ENCODE measurements at places on chromosomes 6 and 20.

DNA sequence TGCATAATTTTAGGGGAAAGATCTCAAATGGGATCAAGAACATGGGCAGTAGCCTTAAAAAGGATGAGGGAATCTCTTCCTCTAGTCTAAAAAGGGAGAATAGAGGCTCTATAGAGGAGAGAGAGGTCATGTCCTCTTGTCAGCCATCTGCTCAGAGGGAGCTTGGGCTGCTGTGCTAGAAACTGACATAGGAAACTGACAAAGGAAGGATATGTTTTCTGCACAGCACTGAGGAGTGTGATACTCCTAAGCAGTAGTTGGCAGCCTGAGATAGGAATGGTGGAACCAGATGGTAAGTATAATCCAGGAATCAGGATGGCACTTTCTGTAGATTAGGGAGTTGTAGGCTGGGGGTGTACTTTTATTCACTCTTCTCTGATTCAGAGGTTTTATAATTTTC is 59.2 kb downstream of the PTPRA start:
- DNase-seq, result peak; percentile 48

DNA sequence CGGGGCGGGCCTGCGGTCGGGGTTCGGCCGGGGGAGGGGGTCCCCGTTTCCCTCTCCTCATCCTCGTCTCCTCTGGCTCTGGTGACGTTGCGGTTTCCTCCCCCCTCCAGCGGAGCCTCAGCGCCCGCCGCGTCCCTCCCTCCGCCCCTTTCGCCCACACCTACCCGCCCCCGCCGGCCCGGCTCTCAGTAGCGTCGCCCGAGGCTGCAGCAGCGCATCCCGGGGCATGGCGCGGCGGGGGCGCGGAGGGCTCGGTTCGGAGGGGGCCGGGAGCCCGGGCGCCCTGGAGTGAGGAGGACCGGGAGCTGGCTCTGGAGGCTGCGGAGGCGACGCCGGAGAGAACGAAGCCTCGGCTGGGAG is at the start of gene DSE:
Gene DSE, plus strand, starts transcription at position 188 of the 360 bp plus-strand sequence. CDS start 28,304 bp downstream, outside the sequence.
- no peak for DNase-seq

GRCh38 chr6:51901766-51902764 is 185.3 kb downstream of the PKHD1 start:
- DNase-seq, result no peak

DNA sequence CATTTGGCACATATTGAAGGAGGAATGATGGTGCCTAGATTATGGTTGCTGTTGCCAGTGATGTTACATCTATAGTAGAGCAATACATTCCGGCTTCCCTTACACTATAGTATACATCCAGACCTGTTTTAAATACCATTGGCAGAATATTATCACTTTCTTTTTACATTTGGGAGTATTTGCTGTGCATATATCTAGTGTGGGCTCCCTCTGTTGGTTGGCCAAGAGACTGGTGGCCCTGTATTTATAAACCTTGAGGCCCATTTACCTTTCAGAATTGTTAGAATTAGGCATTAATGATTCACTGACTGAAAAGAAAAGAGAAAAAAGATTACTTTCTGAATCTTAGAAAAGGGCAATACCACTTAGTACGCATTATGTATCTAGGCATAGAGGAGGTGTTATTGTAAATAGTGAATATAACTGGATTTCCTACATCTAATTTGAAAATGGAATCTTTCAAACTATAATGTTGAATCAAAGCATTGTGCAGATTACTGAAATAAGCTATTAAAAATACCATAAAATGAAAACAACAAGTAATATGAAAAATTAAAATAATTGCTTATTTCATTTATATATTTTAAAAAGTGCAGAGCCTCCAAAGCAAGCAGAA is 628.8 kb upstream of the MAN1A1 start:
- DNase-seq, result no peak

DNA sequence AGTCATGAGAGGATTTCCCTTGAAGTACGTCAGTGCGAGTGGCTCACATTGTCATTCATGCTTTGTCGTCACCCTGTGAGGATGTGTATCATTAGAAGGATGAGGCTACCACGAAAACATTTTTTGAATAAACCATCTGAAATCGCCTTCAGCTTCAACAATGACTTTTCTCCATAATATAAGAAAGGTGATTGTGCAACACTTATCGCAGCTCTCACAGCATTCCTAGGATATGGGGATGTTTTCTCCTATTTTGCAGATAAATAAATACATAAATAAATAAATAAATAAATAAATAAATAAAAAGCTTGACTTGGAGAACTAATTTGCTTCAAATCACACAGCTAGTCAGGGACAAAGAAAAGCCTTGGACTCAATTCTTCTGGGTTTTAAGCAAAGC is 326.5 kb downstream of the FOXA2 start:
- DNase-seq, result no peak
